Activated T-cell treated with anti-CD3 and anti-CD28 coated beads, Interleukin-2, amount 50 U/mL, for 72 hours (primary cell): ENCODE measurements at places on chromosomes 5 and 9. TPM values are rescaled to one million over a fixed set of nuclear protein-coding genes. Genes with fewer than 3 reads are reported as not detected.

GRCh38 chr9:128078504-128079434 lies 10.7 kb downstream of the SLC25A25 start:
- no peak for DNase-seq

SVEP1 gene
- not detected for total RNA-seq

GRCh38 chr9:105678163-105678562 lies 15.9 kb downstream of the TAL2 start:
- no peak for DNase-seq

NDOR1 gene
- 50.9 TPM for total RNA-seq

SNX24 gene
- total RNA-seq, result 3.9 TPM

- no peak for DNase-seq
Observed at GRCh38 chr5:36505021-36505420, 101.4 kb upstream of the SLC1A3 start.

- no peak for DNase-seq
Observed at GRCh38 chr9:34540827-34541226, 18.0 kb upstream of the ENHO start.

- DNase-seq, result no peak
Observed at GRCh38 chr9:99868845-99869244, 37.6 kb upstream of the STX17 start.

HAPLN1 gene
- total RNA-seq, result not detected

GRCh38 chr9:81559709-81560108 lies 129.6 kb downstream of the TLE1 start:
- DNase-seq, result no peak

LHX6 gene
- 0.29 TPM for total RNA-seq

DNA sequence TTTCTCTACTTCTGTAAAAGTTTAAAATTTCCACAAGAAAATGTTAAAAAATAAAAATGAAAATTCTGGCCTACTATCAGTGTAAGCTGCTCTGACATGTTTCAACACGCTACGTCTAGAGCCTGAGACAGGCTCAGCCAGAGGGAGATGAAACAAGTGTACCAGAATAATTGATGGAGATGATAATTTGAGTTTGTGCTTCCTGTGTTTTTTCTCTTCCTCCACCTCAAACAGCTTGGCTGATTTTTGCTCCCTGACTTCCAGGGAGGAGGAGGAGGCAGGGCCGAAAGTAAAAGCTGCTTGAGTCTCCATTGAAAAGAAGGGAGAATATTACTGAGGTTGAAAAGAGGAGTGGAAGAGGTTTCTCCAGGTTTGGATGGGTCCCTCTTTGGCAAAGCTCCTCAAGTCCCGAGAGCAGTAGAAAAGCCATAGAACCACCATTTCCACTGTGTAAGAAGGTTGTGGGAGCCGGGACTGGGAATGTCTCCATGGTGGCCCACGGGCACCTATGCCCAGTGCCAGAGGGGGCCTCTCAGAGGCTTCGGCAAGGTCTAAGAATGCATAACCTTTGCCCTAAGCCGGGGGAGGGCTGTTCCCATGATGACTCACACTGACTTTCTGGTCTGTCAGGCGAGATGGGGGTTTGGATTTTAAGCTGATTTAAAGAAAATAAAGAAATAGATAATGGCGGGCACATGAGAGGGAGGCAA lies 95.1 kb downstream of the HRH2 start:
- no peak for DNase-seq

GRCh38 chr5:133792024-133792423 lies 176.4 kb downstream of the C5orf15 start:
- no peak for DNase-seq

SPINK4 gene
- total RNA-seq, result not detected

GRCh38 chr9:78358329-78359051 lies 61.6 kb downstream of the PSAT1 start:
- DNase-seq, result no peak

IRX1 gene
- total RNA-seq, result not detected

- DNase-seq, result no peak
Observed at GRCh38 chr9:3809724-3810123, 283.9 kb upstream of the RFX3 start.

DNA sequence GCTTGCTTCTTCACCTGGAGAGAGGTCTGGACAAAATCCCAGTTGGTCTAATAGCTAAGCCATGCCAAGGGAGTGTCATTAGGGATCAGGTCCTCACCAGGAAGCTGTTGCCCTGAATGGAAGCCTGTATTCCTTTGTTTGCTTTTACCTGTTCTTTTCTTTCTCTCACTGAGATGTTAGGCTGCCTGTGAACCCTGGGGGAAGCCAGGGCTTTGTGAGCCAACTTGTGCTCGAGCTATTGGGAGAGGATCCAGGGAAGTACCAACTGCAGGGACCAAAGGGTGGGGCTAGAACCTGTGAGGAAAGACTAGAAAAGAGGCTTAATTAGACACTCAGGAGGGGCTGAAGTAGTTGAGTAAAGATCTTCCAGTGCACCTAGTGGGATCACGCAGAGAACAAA lies 451.2 kb upstream of the TLE4 start:
- no peak for DNase-seq

- DNase-seq, result no peak
Observed at GRCh38 chr9:106284296-106284695, 578.7 kb upstream of the ZNF462 start.

- DNase-seq, result peak; percentile 12
Observed at GRCh38 chr5:141603923-141604717, 14.7 kb downstream of the DIAPH1 start.

- DNase-seq, result no peak
Observed at GRCh38 chr9:71003346-71003745, 118.1 kb downstream of the TRPM3 start.

DNA sequence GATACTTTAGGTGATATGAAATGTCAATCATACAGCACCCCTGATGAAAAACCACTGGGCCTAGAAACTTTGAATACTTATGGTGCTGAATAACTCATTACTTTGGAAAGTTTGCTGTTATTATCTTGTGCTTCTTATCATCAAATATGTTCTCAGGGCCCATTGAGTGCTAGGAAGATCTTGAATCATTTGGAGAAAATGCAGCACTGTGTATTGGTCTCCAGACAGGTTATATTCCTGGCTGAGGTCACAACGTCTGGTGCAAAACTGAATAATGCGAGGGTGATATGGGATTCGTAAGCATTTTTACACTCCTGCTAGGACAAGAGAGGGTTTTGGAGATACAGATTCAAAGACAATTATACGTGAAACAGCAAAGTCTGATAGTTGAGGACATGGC lies 249.4 kb upstream of the TNC start:
- DNase-seq, result no peak

DOK3 gene
- 4.0 TPM for total RNA-seq

GRCh38 chr9:110282018-110282738 lies 25.9 kb upstream of the TXN start:
- no peak for DNase-seq

DNA sequence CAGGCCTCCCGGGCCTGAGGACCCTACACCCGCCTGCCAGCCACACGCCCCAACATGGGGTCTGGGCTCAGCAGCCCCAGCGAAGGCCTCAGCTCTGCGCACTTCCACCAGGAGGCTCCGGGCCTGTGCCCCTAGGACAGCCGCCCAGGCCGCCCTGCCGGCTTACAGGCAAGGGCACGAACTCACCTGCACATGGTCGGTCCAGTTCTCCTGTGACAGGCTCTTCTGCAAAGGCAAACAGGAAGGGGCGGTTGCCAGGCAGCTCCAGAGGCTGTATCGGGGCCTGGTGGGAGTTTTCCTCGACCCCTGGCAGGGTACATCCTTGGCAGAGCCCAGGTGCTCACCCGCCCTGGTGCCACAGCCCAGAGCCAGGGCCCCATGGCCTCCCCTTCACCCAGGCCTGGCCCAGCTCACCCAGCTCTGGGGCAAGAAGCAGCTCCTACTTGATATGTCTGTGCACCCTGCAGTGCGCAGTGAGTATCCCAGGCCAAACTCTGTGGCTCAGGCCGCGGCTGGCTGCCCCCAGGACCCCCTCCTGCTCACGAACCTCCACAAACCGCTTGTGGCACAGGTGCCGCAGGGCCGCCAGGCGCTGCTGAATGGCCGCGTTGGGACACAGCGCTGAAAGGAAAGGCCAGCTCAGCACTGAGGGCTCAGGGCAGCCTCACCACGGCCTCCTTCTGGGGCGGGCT lies 52.2 kb upstream of the NRARP start:
- no peak for DNase-seq

DNA sequence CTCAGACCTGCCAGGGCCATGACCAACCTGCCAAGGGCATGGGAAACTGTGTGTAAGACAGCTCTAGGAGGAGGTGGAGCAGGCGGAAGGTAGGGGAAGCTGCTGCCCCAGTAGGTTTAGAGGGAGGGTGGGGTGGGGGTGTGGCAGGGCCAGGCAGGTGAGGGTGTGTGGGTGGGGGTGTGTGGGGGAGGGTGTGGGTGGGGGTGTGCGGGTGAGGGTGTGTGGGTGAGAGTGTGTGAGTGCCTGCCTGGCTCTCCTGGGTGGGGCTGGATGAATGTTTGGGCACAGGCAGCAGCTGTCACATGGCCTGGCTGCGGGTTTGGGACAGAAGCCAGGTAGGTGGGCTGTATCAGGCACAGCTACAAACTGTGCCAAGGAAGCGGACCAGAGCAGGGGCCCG lies 8.8 kb upstream of the N4BP3 start:
- DNase-seq, result no peak

DNA sequence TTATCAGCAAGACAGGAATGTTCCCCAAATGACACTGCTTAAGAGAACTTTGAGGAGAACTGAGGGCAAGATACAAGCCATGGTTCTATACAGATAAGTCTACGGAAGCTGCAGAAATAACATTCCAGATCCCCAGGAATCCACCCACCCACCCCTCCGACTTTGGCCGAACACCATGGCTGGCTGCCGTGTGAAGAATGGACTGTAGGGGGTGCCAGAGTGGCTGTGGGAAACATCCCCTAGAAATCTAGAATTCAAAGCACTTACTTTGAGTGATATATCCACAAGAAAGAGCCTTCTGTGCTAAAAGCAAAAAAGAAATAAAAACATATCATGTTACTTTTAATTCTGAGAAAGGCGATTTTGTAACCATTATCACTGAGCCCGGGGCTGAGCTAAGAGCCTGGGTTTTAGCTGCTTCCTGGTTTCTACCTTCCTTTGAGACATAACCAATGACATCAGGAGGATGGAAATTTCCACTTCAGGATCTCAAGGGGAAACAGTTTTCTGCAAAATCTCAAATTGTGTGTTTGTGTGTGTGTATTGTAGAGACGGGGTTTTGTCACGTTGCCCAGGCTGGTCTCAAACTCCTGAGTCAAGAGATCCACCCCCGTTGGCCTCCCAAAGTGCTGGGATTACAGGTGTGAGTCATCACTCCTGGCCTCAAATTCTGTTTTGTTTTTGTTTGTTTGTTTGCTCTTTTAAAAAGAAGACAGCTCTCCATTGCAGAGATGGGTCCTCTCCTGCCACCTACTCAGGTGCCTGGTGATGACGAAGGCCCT lies 36.4 kb downstream of the GGTA1 start:
- peak; percentile 50 for DNase-seq

- no peak for DNase-seq
Observed at GRCh38 chr5:106894964-106895363, 775.8 kb downstream of the EFNA5 start.

PCDHB3 gene
- total RNA-seq, result not detected

- DNase-seq, result peak; percentile 66
Observed at GRCh38 chr9:132268725-132269352, 85.9 kb downstream of the SETX start.

- DNase-seq, result no peak
Observed at GRCh38 chr5:143245929-143246561, 157.4 kb downstream of the NR3C1 start.

F12 gene
- 6.5 TPM for total RNA-seq

- DNase-seq, result no peak
Observed at GRCh38 chr9:134552349-134552990, 89.1 kb upstream of the COL5A1 start.

- DNase-seq, result peak; percentile 18
Observed at GRCh38 chr9:126682928-126683697, 69.4 kb downstream of the LMX1B start.

CCL27 gene
- total RNA-seq, result 3.7 TPM

DNA sequence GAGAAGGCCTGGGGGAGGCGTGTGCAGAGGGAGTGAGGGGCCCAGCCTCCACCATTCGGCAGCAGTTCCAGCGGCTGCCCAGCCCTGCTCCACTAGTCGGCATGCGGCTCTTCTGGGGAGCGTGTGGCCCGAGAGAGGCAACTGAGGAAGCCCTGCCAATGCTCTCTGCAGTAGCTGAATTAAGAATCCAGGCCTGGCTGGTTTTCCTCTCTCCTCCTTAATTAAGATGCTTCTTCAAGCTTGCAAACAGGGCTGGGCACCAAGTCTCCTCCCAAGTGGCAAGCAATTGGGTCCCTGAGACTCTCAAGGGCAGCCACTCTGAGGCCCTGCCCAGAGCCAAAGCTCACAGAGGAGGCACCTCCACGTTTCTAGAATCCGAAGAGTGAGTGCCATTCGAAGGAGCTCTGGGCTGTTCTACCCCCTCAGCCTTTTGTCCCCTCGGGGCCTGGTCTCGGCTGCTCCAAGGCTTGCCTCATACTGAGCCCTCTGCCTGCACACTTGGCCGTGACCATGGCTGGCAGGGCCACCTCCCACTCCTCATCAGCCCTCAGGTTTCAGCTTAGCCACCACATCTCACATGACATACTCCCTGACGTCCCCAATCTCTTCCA lies 75.4 kb upstream of the LRRTM2 start:
- no peak for DNase-seq

DNA sequence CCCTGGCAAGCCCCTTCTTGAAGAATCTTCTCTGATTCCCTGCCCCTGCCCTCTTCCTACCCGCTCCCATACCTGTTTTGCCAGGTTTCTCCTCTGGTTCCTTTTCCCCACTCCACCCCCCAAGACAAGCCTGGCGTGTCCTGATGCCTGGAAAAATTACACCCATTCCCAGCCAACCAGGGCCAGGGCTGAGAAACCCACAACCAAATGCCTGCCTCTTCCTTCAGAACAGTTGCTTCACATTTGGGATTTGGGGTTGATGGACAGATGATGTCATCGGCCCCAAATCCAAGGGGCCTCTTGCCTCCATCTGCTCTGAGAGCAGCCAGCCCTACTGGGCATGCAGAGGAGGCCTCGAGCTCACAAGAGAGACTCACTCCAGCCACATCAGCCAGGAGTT lies 8.8 kb upstream of the NEK6 start:
- DNase-seq, result no peak

DNA sequence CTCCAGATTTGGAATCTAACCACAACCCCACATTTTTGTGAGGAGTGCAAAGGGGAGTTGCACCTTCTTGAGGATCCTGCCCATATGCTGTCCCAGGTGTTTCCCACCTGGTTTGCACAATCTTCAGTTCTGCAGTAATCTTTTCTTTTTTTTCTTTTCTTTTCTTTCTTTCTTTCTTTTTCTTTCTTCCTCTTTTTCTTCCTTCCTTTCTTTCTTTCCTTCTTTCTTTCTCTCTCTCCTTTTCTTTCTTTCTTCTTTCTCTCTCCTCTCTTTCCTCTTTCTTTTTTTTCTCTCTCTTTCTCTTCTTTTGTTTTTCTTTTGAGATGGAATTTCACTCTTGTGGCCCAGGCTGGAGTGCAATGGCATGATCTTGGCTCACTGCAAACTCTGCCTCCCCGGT lies 90.0 kb upstream of the FANCC start:
- DNase-seq, result no peak

CDO1 gene
- 0.50 TPM for total RNA-seq

DNA sequence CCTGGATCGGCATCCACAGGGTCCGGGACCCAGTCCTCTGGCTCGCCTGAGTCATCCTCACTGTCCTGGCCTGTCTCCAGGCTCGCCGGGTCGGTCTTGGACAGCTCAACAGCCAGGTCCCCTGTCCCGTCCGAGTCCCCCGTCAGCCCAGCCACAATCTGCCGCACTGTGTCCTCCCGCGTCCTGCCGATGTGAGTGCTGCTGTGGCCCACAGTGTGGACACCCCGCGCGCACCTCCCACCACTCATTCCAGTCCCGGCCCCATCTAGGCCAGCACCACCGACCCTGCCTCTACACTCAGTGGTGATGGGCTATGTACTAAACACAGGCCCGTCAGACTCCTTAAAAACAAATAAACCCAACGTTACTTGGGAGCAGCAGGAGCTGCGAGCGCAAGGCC lies 6.7 kb downstream of the ANAPC2 start:
- no peak for DNase-seq
